RPMI7951 (cell line): ENCODE measurements at places on chromosomes 1 and 21. TPM values are rescaled to one million over a fixed set of nuclear protein-coding genes. Genes with fewer than 3 reads are reported as not detected.

- no peak for DNase-seq
Observed at GRCh38 chr1:234704106-234704887, 94.3 kb upstream of the IRF2BP2 start.

GRCh38 chr1:230349020-230349393 is 77.1 kb downstream of the PGBD5 start:
- DNase-seq = no peak

- no peak for DNase-seq
Observed at GRCh38 chr1:10836726-10837125, 40.3 kb upstream of the CASZ1 start.

DNA sequence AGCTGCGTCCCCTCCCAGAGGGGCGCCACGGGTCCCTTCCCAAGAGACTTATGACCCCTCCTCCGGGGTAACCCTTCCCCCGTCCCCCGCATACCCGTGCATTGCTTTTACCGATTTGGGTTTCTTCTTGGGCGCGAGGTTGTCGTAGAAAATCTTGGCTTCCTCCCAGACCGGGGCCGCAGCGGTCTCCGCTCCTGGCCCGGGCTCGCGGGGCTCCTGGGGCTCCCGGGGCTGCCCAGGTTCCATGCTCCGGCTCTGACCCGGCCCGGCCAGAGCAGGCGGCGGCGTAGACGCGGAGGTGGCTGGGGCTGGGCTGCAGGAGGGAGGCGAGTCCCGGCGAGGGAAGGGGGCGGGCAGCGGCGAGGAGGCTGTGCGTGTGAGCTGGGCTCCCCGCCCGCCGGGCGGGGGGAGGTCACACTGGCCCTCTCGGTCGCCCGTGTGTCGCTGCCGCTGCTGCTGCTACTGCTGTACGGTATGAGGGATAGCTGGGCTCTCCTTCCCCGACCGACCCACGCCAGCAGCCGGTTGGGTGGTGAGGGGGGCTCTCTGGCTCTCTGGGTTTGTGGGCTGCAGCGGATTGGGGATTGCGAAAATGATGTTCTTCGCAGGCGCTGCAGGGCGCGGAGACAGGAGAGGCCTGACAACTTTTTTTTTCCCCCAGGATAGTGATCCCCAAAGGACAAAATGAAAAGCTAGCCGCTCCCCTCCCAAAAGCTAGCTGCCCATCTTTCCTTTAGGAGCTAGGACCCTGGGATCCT is at the start of gene NT5C1A:
TSS of gene NT5C1A (minus strand) at position 315 of the 758 bp plus-strand sequence. CDS start at position 246, 69 bp downstream.
- peak; percentile 27 for DNase-seq

DNA sequence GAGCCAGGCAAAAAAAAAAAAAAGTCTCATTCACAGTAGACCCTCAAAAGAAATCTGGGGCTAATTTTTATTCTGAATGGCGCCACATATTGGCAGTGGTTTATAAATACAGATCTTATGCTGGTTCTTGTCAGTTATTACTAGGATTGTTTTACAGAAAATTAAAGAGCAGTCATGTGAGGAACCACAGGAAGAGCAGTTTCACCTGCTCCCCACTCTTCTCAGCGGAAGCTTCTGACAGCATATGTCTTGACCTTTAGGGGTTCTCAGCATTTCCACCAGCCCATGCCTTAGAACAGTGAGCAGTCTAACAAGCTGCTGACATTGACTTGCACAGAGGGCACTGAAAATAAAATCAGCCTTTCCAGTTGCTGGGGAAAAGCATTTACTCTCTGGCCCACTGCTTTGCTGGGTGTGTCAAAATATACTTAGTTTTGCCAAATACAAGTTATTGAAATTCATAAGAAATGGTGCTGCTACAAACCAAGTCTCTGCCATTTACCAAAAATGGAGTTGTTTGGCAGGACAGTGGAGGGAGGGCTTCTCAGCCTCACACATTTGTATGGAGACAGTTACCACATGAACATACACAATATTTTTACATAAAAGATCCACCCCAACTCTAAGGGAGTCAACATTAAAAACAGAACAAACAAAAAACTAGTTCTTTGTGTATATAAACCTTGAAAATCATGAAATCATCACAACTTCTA is 144.2 kb downstream of the SYT2 start:
- DNase-seq = no peak

- DNase-seq = no peak
Observed at GRCh38 chr1:189206617-189207016, 1271.0 kb downstream of the BRINP3 start.

- DNase-seq = peak; percentile 52
Observed at GRCh38 chr1:112937070-112937469, 18.9 kb downstream of the SLC16A1 start.

GRCh38 chr1:182084487-182085316 is 23.2 kb upstream of the ZNF648 start:
- DNase-seq = peak; percentile 65

DNA sequence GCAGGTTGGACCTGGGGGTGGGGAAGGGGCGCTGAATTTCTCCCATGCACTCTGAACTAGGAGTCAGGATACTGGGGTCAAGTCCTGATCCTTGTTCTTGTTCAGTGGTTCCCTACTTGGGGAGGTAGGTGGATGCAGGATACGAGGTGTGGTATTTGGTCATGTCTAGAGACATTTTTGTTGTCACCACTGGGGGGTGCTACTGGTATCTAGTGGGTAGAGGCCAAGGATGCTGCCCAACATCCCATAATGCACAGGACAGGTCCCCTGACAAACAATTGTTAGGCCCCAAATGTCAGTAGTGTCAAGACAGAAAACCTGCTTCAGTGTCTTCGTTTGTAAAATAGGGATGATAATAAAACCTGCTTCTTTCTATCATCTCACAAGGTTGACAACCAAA is 259.0 kb upstream of the FOXD3 start:
- no peak for DNase-seq

DNA sequence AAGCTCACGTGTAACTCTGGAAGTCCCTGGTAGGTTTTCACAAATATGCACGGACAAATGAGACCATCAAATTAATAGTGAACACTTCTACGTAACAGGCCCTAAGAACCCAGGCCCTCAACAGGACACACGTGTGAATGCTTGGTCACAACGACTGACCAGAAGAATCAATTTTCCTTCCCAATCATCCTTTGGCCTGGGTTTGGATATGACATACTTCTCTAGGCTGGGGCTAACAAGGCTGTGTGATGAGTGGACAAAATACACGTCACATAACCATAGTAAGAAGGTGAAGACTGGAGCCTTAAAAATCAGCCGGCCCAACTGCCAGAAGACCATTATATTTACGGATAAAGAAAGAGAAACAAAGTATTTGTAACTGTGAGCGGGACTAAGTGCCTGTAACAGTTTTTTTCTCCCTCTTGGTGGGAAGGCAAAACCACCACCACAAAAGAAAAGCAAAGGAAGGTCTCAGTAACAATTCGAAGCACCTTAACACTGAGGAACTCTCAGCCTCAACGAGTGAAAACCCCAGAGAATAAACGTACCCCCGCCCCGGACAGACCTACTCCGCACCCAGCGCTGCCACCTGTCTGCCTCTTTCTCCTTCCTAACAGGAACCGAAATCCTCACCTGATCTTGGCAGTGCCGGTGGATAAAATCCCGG is 450 bp downstream of the SDE2 start:
- DNase-seq = peak; percentile 28

DNA sequence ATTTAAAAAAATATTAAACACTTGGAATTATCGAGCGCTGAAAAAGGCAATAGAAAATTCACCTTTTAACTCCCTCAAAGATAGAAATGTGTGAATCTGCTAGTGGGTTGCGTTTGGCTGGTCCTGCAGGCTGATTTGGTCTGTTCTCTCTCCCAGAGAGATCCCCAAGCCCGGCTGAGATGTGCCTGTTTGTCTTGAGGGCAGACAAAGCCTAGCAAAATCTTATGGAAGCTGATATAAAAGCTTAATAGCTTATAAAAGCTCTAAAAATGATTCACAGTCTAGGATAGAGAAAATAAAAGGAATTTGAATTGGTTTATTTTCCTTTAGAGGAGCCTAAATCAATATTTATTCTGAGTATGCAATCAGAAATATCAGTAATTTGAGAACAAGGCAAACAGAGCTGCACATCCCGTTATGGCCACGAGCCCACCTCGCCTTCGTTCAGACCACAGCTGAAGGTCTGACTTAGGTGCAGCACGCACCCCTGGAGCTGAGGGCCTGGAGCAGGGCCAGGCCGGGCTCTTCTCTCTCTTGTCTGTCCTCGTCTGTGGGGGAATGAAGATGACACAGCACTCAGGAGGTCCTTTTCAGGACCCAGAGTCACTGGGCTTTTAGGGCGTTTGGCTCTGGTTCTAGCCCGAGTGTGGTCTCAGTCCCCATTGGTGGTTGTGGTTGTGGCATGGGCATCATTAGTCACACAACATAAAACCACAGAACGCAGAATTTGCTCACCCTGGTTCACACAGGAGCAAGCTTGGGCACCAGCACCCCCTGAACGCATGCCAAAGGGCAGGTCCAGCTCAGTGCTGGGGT is 18.6 kb downstream of the PDE9A start:
- peak; percentile 54 for DNase-seq

DNA sequence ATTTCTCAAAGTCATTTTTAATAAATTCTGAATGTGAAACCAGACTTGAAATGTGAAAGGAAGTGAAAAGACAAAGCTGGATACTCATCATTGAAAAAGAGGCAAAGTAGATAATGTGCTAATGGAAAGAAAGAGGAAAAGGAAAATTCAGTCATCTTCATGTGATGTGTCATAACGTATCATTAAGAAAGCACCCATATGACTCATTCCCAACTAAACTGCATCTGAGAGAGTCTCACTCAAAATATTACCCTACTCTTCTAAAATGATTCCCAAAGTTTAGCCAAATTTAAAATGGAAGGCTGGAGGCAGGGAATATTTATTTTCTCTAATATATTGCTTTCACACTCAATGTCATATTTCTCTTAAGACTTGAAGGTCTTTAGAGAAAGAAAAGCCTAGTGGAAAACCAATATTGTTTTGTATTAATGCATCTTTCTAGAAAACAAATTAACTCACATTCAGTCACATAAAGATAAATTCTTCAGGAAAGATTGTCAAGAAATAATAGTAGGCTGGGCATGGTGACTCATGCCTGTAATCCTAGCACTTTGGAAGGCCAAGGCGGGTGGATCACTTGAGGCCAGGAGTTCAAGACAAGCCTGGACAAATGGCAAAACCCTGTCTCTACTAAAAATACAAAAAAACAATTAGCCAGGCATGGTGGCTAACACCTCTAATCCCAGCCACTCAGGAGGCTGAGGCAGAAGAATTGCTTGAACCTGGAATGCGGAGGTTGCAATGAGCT is 129.9 kb downstream of the SLC30A10 start:
- DNase-seq = peak; percentile 78

DNA sequence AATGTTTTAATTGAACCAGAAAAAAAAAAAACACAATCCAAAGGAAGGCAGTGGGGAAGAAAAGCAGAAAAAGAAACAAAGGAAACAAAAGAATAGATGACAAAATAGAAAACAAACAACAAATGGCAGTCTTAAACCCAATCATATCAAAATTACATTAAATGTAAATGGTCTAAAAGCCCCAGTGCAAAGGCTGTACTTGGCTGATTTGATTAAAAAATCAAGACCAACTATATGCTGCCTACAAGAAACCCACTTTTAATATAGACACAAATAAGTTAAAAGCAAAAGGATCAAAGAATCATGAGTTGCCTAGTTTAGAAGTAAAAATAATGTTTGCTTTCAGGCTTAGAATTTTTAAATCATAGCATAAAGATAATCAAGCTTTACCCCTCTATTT is 19.8 kb upstream of the C1orf115 start:
- DNase-seq = no peak

- no peak for DNase-seq
Observed at GRCh38 chr21:46003575-46004007, 22.0 kb downstream of the COL6A1 start.

DNA sequence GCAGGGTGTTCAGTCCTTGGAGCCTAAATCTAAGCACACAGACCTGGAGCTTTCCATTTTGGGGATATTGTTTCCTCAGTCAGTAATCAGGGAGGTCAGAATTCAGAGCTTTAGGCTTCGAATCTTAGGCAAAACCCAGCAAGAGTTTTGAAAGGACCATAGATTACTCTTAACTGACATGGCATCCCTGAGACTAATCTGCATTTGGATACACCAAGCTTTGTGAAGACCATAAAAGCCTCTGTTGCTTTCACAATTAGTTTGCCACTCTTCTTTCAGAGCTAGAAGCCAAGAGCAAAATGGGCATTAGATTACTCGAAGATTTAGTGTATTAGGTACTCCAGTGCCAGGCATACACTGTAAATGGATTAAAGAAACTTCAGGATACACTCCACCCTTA is 131.8 kb upstream of the GREM2 start:
- DNase-seq = no peak

DNA sequence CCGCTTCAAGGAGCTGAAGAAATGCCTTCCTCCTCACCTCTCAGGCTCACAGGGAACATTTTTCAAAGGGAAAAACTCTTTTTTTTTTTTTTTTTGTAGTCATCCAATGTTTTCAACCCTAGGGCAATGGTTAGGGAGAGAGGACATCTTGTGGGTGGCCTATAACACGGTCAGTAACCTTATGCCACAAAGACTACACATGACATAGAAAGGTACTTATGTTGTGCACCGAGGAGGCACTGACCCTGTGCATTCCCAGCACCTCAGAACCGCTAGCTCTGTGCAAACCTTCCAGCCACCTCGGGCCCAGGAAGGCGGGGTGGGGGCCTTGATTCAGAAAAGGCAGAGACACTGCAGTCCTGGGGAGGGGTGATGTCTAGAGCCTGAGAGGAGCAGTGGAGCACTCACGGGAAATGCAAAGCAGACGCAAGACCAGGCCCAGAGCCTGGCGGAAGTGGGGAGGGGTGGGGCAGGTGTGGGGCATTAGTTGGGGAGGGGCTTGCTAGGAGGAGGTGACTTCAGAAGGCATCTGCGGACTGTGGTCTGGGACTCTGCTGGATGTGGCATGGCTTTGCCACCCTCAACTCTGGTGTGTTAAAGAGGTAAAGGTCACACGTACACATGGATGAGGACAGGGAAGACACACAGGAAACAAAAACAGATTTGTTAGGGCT is 68.6 kb downstream of the MDM4 start:
- DNase-seq = no peak

- no peak for DNase-seq
Observed at GRCh38 chr1:10606064-10606463, 131.3 kb downstream of the PEX14 start.

DNA sequence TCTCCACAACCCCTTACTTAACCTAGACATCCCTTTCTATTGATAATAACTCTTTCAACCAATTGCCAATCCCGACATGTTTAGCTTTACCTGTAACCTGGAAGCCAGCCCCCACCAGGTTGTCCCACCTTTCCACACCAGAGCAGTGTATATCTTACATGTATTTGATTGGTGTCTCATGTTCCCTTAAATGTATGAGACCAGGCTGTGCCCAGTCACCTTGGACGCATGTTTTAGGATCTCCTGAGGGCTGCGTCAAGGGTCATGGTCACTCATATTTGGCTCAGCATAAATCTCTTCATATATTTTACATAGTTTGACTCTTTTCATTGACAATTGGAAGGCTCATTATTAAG is 5.3 kb upstream of the SLC19A1 start:
- DNase-seq = no peak

GRCh38 chr1:21077085-21077484 is 99.6 kb downstream of the EIF4G3 start:
- peak; percentile 75 for DNase-seq

The CELA3B gene
- not detected in 2 replicates for total RNA-seq

The SEC16B gene
- total RNA-seq = 0.48 and 1.2 TPM in 2 replicates

The TRNAU1AP gene
- 47.1 and 49.5 TPM in 2 replicates for total RNA-seq

The TRIM67 gene
- not detected in 2 replicates for total RNA-seq

The ZNF496 gene
- total RNA-seq = 12.6 and 12.9 TPM in 2 replicates

The WDR77 gene
- 53.6 and 62.8 TPM in 2 replicates for total RNA-seq

The CDC42BPA gene
- 24.2 and 25.8 TPM in 2 replicates for total RNA-seq

The CASQ1 gene
- not detected in 2 replicates for total RNA-seq

The ZNF648 gene
- not detected in 2 replicates for total RNA-seq

The PRR9 gene
- not detected in 2 replicates for total RNA-seq

The CFAP74 gene
- total RNA-seq = 0.10 TPM in 1 of 2 replicates, not detected in the other

The WDR26 gene
- total RNA-seq = 22.0 and 26.1 TPM in 2 replicates

The CTSK gene
- 70.5 and 75.1 TPM in 2 replicates for total RNA-seq

The RBBP5 gene
- 14.1 and 15.6 TPM in 2 replicates for total RNA-seq
